Substantia nigra (tissue), 51 donors: ENCODE measurements at places on chromosomes 5 and 9.
A peak's percentile ranks its signal among the peaks of the same experiment; 100 is the strongest.

DNA sequence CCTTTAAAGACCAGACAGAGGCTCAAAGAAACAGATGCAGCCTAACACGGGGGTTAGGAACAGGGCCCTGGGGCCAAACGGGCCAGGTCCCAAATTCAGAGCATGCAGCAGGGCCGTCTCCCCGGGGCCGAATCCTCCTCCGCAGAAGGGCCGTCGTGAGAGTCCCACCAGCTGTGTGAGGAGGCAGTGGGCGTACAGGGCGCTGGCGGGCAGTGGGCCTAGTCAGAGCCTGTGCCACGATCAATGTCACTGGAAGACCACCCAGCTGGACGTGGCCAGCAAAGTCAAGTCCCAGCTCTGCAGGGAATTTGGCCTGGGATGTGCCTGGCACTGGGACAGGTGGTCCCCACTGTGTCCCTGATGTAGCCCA is 15.8 kb upstream of the FCN2 start:
- no peak for DNase-seq

DNA sequence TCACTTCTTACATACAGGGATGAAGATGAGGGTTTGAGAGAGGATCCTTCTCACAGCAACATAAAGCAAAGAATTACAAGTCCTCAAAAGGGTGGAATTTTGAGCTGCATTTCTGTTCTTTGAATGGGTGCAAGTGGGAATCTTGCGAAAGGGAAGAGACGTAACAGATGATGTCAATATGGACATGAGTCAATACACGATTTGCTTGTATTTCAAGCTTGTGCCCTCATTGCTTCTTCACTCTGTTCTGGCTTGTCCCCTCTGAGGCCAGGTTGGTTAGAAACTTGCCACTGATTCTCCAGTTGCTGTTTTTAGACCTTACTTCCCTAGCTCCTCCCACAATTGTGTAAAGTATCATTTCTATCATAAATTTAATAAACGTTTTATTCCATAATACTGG is 104.8 kb upstream of the CLINT1 start:
- no peak for DNase-seq

GRCh38 chr5:149442563-149443182 is 63.6 kb upstream of the IL17B start:
- DNase-seq = peak; percentile 56

- no peak for DNase-seq
Observed at GRCh38 chr5:146111409-146111808, 6.0 kb upstream of the PLAC8L1 start.

- DNase-seq = no peak
Observed at GRCh38 chr5:175713930-175714329, 56.1 kb downstream of the HRH2 start.

GRCh38 chr5:53481887-53482716 is 1.7 kb downstream of the FST start:
- DNase-seq = no peak

DNA sequence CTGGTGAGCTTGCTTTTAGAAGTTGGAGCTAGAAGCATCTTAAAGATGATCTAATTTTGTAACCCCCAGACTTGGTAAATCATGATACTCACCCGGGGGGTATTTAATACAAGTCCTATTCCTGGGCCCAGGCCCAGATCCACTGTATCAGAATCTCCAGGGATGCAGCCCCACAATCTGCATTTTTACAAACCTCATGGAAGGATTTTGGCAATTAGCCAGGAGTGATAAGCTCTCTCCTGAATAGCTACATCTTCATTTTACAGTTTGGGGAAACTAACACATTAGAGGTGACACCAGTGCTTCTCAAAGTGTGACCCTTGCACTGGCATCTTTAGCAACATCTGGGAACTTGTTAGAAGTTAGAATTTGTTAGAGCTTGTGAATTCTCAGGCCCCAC is 31.2 kb upstream of the OTP start:
- DNase-seq = no peak

GRCh38 chr5:56668996-56669395 is 146.4 kb upstream of the MAP3K1 start:
- no peak for DNase-seq

GRCh38 chr9:117490199-117490598 is 75.3 kb upstream of the ASTN2 start:
- no peak for DNase-seq

GRCh38 chr9:126624912-126625311 is 11.2 kb downstream of the LMX1B start:
- DNase-seq = no peak

DNA sequence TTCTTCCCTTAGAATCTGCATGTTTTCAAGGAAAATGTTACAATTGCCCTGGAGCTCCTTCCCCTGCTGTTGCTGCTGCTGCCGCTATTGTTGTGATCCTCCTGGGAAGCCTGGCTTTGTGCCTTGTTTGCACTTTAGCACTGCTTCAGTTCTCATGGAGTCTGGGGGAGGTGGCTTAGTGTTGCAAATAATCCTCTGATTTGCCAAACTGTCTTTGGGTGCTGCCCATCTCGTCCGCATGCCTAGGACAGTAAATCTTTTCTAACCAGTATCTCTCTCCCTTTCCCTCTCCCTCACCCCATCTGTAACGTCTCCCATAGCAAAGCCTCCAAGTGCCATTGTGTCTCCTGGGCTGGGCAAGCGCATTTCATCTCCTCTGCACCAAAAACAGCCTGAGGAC is 30.3 kb downstream of the FAM240B start:
- DNase-seq = no peak

GRCh38 chr9:87883990-87884389 is 1.3 kb downstream of the SPATA31E1 start:
- DNase-seq = no peak

GRCh38 chr5:114789773-114790402 is 379.8 kb downstream of the TRIM36 start:
- DNase-seq = no peak

GRCh38 chr5:124706729-124707361 is 39.6 kb downstream of the ZNF608 start:
- no peak for DNase-seq

GRCh38 chr5:66892716-66893115 is 296.5 kb downstream of the MAST4 start:
- no peak for DNase-seq
